Stomach (tissue), 19 donors: ENCODE measurements at places on chromosomes 7 and 10.

DNA sequence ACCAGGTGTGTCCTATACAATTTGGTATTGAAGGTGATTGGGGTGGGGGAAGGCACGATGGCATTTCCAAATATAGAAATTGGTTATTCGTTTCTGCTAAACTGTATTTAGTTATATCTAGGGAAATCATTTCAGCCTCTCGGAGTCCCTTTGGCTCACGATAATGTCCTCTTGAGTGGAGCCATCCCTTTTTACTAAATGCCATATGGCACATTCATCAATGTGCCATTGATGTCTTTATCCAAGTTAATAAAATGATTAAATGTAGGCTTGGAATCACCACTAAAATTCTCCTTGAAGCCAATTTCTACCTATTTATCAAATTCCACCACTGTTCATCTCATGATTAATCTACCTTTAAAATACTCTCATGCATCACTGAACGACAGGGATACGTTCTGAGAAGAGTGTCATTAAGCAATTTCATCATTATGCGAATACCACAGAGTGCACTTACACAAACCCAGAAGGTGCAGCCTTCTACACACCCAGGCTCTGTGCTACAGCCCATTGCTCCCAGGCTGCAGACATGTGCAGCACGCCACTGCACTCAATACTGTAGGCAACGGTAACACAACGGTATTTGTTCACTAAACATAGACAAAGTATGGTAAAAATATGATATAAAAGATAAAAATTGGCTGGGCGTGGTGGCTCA lies 219.2 kb upstream of the C7orf33 start:
- DNase-seq = no peak

DNA sequence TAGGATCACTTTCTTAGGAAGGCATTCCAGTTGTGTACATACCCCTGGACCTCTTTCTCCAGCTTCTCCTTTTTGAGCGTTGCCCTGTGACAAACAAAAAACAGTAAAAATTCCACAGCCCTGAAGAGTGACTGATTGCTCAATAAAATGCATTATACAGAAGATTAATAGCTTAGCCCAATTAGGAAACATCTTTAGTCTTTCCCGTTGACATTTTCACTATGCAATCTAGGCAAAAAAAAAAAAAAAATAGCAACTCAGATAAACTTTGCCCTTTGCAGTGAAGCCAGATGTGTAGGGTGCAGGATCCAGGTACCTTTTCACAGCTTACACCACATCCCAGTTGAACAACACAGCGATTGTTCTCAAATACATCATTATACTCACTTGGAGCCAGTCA lies 17.9 kb downstream of the COL28A1 start:
- no peak for DNase-seq

- DNase-seq = no peak
Observed at GRCh38 chr7:25951414-25952260, 200.4 kb upstream of the NFE2L3 start.

GRCh38 chr10:74330646-74331045 lies 179.6 kb downstream of the ADK start:
- no peak for DNase-seq

GRCh38 chr7:128404886-128405470 lies 4.8 kb downstream of the IMPDH1 start:
- no peak for DNase-seq
